Aorta (tissue), 5 donors: ENCODE measurements at places on chromosomes 1 and 21. TPM values are rescaled to one million over a fixed set of nuclear protein-coding genes. Genes with fewer than 3 reads are reported as not detected.

Gene NKAIN1
- not detected for total RNA-seq

Gene KRTAP23-1
- total RNA-seq = not detected

Gene AQP10
- 0.26 TPM for total RNA-seq

Gene MAD2L2
- 23.4 TPM for total RNA-seq

Gene ATP5PB
- total RNA-seq = 110 TPM

Gene FAM177B
- total RNA-seq = 0.18 TPM

Gene SGIP1
- 51.8 TPM for total RNA-seq

Gene PPIAL4G
- 0.13 TPM for total RNA-seq

Gene TMEM52
- total RNA-seq = not detected

Gene LRRC71
- 0.42 TPM for total RNA-seq

Gene RPRD2
- 30.9 TPM for total RNA-seq

Gene FALEC
- not detected for total RNA-seq
